T-helper 1 cell (primary cell): ENCODE measurements at places on chromosomes 1 and 21.

- DNase-seq = no peak
Observed at GRCh38 chr1:92504291-92505014, 17.7 kb upstream of the GFI1 start.

- DNase-seq = no peak
Observed at GRCh38 chr1:225329041-225329440, 98.8 kb downstream of the LBR start.

DNA sequence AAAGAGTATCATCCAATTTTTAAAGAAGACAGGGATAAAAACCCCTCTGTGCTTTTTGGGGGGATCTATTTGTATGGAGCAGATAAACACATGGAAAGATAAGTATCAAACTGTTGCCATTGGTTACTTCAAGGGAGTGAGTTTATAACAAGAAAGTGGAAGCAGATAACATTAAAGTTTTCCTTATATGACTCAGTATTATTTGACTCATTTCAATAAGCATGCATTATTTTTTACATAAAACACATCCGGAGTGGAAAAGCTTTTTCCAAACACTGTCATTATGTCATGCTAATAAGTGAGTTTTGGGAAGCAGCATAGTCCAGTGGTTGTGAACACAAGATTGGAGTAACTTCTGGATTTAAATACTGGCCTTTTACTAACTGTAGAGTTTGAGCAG lies 452.2 kb downstream of the LTN1 start:
- no peak for DNase-seq

- DNase-seq = no peak
Observed at GRCh38 chr1:121458291-121459048, 273.7 kb downstream of the SRGAP2C start.

- DNase-seq = no peak
Observed at GRCh38 chr1:168565825-168566224, 10.6 kb upstream of the XCL1 start.

- DNase-seq = no peak
Observed at GRCh38 chr1:172613294-172613693, 45.6 kb upstream of the FASLG start.

GRCh38 chr1:204872262-204872881 lies 1.7 kb downstream of the NFASC start:
- DNase-seq = no peak

DNA sequence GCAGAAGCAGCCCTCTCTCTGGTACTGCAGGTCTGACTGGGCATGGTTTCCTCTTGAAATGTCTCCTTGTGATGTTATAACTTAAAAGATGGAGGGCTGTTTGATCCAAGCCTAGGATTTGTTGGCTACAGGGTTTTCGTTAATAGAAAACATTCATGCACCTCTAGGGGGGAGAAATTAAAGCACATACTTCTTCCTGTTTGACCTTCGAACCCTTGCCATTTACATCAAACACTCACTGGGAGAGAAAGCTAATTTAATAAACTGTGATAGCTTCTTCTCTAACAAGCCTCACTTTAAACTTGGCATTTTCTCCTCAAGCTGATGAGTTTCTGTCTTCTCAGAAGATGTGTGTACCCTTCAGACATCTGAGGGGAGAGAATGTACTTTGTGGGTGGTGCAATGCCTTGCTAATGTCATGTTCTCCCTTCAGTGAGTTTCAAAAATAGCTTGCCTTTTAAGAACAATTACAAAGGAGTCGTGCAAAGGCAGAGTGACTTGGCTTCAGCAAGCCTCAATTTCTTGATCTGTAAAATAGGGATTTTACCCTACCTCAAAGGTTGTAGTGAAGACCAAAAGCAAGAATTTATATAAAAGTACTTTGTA lies 20.4 kb downstream of the CACHD1 start:
- no peak for DNase-seq

DNA sequence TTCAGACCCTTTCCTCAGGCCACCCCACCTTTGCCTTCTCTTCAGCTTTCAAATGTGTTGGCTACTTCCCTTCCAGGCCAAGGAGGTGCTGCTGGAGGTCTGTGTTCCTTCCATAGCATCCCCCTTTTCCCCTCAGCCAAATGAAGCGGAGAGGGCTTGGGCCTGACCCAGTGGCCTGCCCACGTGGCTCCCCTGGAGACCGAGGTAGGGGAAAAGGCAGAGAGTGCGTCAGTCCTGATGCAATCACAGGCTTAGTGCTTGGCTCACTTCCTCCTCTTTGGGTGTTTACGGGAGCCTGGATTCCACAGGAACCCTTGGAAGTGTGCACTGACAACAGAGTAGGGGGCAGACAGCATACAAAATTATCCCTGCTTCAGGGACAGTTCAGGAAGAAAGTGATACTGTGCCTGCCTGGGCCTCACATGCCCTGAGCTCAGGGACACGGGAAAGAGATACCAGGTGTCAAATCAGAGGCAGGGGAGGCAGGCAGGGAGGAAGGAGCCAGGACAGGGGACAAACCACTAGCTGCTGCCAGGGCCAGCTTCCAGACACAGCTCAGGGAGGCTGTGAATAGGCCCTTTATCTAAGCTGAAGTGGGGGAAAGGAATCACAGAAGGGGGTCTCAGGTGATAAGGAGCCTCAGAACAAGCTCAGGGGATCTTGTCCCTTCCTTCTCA lies 16.6 kb upstream of the PTP4A2 start:
- DNase-seq = no peak
